Effector memory CD8-positive, alpha-beta T cell (primary cell): ENCODE measurements at places on chromosomes 3 and 15.
A peak's percentile ranks its signal among the peaks of the same experiment; 100 is the strongest.

DNA sequence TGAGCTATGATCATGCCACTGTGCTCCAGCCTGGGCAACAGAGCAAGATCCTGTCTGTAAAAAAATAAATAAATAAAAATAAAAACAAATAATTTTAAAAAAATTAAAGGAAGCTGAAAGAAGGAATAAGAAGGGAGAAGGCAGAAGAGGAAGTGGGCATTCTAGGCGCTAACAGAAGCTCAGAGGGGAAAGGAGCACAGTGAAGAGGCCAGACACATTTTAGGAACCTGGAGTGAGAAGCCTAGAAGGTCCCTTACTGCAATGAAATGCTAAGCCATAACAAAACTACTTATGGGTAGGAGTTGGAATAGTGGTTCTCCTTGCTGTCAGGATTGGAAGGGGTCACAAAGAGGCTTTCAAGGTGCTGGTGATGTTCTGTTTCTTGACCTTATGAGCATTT, 64.0 kb downstream of the ITGB5 start:
- no peak for DNase-seq

DNA sequence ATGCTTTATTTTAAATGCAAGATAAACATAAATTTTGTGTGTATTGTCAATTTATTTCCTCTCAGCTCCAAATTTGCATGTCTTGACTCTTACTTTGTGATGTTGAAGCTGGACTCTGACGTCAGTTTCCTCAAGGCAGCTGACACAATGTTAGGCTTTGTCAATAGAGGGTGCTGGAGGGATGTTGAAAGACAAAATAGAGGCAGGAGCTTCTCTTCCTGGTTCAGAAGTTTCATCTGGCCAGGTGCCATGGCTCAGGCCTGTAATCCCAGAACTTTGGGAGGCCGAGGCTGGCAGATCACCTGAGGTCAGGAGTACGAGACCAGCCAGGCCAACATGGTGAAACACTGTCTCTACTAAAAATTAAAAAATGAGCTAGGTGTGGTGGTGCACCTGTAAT, 408.6 kb downstream of the GBE1 start:
- DNase-seq, result no peak

GRCh38 chr3:171569571-171570132, 109.4 kb upstream of the TNIK start:
- no peak for DNase-seq

GRCh38 chr15:89669941-89670340, 9.2 kb downstream of the PLIN1 start:
- DNase-seq, result no peak

GRCh38 chr15:78075490-78076230, 1.9 kb downstream of the TBC1D2B start:
- DNase-seq, result no peak

DNA sequence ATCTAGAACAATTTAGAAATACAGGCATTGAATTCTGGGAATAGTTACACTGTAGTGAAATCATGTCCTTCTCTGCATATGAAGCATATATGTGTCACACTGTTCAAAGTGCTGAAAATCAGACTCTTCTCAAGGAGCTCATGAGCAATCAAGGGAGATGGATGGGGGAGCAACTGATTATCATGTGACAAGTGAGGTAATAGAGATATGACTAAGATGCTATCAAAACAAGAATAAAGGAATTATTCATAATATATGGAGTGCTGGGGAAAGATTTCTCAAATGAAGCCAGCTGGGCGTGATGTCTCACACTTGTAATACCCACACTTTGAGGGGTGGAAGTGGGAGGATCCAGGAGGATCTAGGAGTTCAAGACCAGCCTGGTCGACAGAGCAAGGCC, 74.9 kb upstream of the CHRNB4 start:
- no peak for DNase-seq

DNA sequence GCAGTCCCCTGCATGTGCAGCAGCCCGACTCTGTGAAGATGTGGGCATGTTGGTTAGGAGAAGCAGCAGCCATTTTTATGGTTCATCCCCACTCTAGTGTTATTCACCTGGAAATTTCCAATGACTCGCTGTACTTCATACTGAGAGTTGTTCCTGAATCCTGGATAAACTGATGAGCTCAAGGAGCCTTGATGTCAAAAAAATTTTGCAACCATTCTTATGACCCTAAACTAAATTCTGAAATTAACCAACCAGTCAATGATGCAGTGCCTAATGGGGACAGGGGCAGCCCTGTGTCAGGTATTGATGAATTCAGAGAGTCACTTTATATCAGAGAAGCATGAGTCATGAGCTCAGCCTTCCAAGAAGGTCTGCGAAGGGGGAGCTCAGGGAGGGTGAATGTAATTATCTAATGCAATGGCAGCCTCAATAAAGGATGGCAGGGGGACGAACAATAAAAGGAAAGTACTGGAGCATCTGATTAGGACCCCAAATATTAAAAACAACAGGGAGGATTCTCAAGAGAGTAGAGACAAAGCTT, 108.4 kb upstream of the VEPH1 start:
- DNase-seq, result no peak

DNA sequence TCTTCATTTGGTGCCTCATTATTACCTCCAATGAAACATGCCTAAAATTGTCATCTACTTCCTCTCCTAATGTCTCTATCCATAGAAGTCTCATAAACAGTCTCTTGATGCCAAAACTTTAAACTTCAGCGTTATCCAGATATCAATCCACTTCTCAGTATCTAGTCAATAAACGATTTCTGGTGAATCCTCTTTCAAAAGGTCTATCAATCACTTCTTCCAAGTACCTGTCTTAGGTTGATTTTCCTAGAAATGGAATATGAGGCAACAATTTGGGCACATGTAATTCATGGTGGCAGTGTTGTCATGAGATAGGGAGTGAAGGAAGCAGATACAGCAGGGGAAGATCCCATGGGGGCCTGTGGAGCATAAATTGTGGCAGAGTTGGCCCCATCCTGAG, 348.5 kb upstream of the POU1F1 start:
- no peak for DNase-seq

DNA sequence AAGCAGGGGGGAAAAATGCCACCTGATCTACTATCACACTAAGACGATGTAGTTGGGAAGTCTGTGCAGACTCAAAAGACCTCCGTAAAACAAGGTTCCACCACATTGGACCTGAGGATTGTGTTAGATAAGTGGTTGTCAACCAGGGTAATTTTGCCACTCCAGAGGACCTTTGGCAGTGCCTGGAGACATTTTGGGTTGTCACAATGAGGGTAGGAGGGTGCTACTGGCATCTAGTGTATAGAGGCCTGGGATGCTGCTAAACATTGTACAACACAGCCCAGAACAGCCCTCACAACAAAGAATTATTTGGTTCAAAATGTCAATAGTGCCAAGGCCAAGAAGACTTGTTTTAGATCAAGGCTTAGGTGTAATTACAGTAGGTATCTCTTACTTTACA, 14.6 kb upstream of the ZBED2 start:
- no peak for DNase-seq

- no peak for DNase-seq
These were observed 477.5 kb downstream of the LPP start for GRCh38 chr3:188631291-188632010.

DNA sequence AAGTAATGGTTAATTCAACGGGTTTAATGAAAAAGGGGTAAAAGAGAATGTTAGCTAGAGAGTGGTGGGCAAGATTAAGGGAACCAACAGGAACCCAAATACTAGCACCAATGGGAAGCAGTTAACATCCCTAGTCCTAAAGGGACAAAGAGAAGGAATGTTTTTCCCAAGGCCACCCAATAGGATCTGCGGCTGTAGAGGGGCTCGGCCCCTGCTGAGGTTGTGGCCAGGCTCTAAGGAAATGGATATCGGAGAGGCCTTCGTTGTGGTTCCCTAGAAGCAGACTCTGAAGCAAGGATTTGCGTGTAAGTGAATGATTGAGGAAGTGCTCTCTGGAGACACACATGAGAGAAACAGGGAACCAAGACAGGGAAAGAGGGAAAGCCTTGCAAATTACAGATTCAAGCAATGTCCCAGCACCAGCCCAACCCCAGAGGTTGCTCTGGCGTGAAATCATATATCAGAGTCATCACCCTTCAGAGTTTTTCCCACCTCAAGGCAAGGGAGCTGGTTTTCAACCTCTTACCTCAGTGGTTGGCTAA, 83.6 kb upstream of the TNIK start:
- DNase-seq, result no peak

DNA sequence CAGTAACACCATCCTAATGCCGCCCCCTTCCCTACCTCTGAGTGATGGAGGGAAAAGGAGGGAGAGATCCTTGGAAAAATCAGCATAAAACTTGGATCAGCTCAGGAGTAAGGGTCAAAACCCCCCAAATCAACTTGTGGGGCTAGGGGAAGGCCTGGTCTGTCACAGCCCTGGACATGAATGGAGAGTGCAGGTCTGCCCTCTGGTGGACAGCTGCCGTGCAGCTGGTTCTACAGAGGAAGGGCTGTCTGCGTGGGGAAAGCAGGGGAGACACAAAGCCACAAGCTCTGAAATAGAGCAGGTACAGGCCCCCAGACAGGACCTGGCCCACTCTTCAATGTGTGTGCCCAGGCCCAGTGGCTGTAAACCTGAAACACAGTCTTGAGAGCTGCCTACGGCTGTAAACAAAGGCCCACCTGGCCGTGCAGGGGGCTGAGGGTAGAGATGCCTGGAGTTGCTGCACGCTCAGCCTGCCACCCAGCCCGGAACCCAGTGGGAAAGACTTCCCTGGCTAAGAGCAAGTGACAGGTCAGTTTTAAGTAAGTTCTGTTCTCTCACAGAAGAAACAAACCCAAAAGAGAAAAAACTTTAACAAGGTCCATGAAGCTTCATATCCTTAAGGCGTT, 16.4 kb downstream of the CLK3 start:
- DNase-seq, result peak; percentile 47

- no peak for DNase-seq
These were observed at the start of gene THSD4 for GRCh38 chr15:71114887-71115566. Gene THSD4, plus strand, starts transcription at chr15:71115471.

GRCh38 chr3:72496051-72496670, 352.1 kb downstream of the SHQ1 start:
- DNase-seq, result no peak

DNA sequence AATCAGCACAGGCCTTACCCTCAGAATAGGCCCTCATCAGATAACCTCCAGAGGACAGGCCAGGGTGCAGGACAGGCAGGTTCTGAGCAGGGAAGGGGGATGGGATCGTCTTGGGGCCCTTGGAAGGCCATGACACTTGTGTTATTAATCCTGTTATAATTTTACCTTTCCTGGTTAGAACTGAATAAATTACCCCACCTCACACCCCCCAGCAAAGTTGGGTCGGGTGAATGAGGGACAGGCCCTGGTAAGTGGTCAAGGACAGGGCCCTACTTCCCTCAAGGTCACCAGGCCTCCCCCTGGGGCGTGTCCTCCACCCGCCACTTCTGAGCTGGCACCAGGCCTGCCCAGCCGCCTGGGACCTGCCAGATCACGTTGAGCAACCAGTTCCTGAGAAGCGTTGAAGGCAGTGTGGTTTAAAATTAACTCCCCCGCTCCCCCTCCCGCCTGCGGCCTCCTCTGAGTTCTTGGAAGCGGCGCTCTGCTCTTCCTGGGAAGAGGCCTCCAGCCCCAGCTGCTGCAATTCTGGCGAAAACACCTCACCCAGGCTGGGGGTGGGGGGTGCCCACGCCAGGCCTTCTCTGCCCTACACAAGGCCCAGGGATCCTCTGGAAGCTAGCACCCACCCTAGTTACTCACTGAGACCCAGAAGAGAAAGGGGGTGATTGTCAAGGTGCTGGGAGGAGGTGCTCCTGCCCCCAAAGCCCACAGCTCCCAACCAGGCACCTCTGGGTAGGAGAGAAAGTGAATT, 10.6 kb downstream of the CISH start:
- DNase-seq, result peak; percentile 54

DNA sequence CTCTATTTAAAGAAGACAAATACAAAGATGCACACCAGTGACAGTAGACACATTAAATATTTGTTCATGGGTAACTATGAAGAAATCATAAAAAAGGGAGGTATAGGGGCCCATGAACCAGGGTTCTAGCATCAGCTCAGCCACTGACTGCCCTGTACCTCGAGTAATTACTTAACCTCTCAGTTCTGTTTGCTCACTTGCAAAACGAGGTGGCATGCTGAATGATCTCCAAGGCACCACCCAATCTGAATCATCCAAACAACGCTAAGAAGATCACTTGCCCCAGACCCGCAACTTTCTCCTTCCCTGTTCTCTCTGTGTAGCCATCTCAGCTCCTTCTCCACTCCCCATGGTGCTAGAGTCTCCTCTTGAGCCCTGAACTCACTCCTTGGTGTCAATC, 374.7 kb downstream of the VPS13C start:
- no peak for DNase-seq

- no peak for DNase-seq
These were observed 83.5 kb upstream of the P3H2 start for GRCh38 chr3:190204200-190204599.

- no peak for DNase-seq
These were observed 63.8 kb downstream of the FRMD4B start for GRCh38 chr3:69322158-69322509.

DNA sequence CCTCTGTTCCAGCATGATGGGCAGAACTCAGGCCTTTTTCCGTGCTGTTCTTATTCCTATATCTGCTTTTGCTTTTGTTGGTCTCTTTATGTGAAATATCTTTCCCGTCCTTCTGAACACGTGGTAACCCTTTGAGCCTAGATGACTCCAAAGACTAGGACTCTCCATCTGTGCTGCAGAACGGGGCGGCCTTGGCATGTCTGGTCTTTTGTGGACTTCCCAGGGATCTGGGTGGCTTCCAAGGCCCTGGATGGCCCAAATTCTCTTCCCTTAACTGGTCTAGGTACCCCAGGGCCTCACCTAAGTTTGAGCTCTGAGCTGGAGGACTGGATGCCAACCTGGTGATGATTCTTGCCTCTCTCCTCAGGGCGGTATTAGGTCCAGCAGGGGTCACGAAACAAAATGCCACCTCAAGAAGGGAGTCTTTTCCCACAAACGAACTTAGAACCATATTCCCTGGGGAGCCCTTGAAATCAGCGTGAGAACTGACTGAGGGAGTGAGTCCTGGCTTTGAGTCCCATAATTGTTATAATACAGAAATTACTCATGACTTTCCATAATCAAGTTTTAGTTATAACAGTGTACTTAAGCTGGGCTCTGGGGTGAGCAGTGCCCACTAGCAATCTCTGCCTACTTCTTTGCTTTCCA, 13.8 kb downstream of the TLNRD1 start:
- DNase-seq, result no peak

DNA sequence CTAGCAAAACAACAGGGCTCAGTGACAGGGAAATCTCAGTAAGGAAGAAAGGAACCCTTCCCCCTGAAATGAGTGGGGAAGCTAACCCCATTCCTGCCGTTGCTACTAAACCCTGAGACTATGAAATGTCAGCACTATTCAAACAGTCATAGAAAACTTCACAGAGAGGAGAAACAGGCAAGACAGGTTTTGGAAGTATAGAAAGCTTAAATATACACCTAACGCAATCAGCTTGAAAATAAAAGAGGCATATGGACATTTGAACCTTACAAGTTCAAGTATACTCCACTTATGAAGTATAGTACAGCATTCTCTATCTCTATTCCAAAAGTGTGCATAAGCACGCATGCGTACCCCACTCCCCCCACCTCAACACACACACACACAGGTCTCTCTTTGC, 17.6 kb upstream of the FRMD4B start:
- DNase-seq, result no peak

- no peak for DNase-seq
These were observed 161.6 kb upstream of the WNT5A start for GRCh38 chr3:55648591-55649318.
